NCI-H1105 (cell line): ENCODE measurements at places on chromosomes 7 and 10.

GRCh38 chr10:53403688-53404087, 631.1 kb upstream of the MBL2 start:
- no peak for DNase-seq

GRCh38 chr10:35506741-35507140, 98.4 kb upstream of the GJD4 start:
- no peak for DNase-seq

DNA sequence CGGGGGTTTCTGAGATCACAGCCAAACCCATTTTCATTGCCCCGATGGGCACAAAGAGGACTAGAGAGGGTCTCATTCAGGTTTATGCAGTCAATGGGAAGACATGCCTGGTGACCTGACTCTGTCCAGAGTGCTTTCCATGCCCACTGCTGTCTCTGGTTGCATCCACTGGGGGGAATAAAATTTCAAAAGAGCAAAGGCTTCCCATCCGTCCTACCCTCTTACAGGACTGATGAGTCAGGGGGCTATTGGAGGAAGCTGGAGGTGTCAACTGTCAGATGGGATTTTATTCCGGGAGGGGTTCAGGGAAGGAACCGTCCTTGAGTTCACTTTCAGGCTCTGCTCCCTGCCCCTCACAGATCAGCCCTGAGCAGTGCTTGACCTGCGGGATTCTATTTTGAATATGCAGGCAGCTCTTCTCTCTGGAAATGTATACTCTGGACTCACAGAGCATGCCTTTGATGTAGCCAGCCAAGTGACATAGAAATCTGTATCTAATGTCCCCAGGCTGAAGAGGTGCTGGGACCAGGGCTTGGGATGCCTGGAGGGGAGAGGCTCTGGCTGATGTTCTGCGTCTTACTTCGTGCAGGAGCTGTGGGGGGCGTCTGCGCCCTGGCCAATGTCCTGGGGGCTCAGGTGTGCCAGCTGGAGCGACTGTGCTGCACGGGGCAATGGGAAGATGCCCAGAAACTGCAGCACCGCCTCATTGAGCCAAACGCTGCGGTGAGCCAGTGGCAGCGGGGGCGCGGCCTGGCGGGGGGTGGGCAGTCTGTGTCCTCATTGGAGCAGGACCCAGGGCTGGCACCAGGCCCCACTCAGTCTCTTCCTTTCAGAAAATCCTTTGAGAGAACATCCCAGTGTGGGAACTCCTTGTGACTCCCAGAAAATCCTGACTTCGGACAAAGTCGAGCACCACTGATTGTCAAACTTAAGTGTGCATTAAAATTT, 12.0 kb downstream of the C10orf62 start:
- DNase-seq, result no peak

DNA sequence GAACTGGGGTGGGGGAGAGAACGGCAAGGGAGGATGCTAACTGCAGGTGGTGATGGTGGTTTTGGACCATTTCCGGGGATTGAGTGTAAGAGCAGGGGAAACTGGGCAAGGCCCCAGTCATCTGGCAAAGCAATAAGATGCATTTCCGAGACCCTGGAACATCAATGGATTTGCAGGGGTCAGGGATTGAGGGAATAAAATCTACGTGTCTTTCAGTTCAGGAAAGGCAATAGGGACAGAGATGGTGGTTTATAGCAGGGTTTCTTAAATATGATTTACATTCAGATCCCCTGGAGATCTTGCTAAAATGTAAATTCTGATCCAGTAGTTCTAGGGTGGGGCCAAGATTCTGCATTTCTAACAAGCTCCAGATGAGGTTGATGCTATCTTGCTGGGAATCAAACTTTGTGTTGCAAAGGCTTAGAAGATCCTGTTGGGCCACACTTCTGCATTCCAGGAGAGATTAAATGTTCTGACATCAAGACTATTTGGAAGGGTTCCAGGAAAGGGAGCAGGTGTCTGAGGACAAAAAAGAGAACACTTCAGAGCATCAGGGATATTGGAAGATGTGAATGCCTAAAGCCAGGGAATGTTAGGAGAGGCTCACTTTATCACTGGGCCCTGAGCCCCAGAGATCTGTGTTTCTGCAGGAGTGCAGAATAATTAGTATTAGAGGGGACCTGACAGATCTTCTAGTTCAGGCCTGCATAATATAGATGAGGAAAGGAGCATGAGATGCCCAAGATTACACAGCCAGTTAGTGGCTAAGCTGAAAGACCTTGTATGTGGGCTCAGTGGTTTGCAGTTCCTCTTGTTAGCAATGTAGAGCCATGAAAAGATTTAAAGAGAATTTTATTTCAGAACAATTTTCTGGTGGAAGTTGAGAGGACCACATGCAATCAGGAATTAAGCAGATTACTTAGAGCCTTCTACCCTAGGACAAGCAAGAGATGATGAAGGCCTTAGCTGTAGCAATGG, 32.4 kb downstream of the BLNK start:
- DNase-seq, result no peak

DNA sequence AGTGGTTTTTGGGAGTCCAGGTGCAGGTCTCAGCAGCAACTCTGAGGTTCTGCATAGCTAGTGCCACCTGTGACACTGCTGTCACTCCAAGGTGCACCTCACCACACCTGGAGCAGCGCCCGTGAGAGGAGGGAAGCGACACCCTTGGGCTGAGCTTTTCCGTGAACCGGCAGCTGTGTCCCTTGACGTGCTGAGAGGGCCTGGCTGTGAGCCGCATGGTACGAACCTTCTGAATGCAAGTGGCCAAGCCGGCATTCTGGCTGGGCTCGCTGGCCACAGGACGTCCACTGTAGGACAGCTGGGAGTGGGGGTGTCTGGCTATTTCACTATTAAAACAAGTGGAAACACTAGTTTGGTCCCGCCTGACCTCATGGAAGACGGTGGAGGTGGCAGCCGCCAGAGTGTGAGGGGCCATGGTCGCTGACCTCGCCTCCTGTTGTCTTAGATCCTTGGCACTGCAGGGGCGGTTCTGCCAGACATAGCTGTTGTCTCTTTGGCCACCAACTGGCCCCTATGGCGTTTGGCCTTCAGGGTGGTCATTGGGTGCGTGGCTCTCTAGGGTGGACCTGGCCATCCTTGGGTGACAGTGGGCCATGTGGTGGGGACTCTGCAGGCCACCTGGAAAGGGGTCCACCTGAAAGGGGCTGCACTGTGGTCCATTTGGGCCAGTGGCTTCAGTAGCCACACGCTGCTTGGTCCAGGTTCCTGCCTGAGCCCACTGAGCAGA, 12.9 kb downstream of the INPP5A start:
- no peak for DNase-seq

DNA sequence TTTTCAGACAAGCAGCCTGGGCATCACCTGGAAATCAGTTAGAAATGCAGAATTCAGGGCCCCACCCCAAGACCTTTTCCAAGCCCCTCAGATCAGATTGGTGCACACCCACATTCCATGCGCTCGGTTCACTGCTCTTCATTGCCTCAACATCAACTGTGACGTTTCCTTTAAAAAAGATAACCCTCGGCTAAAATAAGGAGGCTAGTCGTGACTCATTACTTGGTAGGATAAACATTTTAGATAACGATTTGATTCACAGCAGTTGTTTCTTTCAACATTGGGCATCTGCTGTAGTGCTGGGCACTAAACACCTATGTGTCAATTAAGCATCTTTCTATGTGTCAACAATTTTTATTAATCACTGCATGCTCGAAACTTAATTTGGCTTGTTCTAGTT, 191.1 kb upstream of the LRGUK start:
- DNase-seq, result no peak

GRCh38 chr7:138979226-138979979, 1.8 kb downstream of the KIAA1549 start:
- no peak for DNase-seq

- no peak for DNase-seq
These were observed 205.1 kb downstream of the EMX2 start for GRCh38 chr10:117747636-117748035.

DNA sequence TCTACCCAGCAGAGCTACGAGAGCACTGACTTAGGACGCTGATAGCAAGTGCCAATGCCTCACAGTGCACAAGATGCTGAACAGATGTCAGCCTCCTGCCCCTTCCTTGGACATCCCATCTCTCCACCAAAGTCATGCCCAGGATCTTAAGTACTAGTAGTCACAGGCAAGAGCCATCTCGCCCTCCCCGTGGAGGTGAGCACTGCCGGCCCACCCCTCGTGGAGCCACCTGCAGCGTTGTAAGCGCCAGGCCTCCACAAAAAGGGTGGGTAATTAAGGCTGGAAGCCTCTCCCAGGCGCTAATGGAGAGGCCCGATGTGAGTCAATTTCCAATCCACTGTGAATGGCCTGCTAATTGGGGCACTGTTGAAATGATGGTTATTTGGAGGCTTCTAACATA, 156.2 kb downstream of the GRID1 start:
- no peak for DNase-seq

- DNase-seq, result no peak
These were observed 99.6 kb upstream of the NPS start for GRCh38 chr10:127449490-127449889.

DNA sequence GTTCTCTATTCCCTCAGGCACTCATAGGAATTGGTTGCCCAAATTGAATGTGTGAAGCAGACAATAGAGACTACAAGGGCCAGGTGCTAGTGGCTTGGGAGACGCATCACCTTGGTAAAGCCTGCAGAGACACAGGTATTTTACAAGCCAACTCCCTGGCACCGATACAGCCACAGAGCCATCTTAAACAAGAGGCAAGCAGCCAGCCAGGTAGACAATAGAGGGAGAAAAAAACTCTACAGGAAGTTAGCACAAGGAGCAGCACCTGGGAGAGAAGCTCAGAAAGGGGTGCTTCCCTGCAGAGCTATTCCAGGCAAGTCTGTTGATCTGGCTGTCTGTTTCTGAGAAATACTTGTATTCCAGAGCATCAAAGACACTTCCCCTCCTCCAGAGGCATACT, 43.0 kb upstream of the CDK1 start:
- peak; percentile 27 for DNase-seq

DNA sequence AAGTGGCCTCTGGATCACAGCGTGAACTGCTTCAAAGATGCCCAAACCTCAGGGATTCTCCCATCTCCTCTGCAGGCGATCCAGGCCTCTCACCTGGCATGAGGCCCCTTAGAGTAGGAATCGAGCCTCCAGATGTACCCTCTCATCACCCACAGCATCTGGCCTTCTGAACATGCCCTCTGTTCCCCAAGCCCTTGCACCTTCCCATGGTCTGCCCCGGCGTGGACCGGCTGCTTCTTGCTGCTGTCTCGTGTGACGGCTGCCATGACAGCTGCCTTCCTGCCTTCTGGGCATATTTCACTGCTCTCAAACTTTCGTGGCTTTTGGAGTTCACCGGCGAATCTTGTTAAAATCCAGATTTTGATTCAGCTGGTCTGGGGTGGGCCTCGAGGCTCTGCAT, 157.2 kb upstream of the NPS start:
- DNase-seq, result no peak

- no peak for DNase-seq
These were observed 55.0 kb downstream of the COL13A1 start for GRCh38 chr10:69856601-69857166.
